Left kidney (tissue), 8 donors: ENCODE measurements at places on chromosomes 2 and 18. TPM values are rescaled to one million over a fixed set of nuclear protein-coding genes. Genes with fewer than 3 reads are reported as not detected.

GRHL1 gene
- 7.2 TPM for polyA plus RNA-seq

TTC31 gene
- polyA plus RNA-seq = 31.5 TPM

IL1RN gene
- 3.2 TPM for polyA plus RNA-seq

DNA sequence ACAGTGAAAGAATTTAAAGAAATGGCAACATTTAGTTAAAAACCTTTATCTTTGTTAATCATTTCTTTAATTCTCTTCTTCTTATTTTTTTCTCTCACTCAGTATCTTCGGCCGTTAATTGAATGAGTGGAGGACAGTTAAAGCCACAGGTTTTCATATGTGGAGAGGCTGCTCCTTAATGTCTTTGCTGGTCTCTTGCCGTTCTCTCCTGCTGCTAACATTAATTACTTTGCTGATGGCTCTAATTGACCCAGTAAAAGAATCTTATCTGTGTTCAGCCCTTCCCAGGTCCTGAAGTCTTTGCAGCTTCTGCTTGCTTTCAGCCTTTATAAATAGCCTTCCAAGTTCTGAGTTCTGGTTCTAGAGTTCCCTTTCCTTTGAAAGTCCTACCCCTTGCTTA lies 77.1 kb downstream of the ADAM23 start:
- no peak for DNase-seq

GRCh38 chr18:25295624-25296138 lies 56.3 kb downstream of the ZNF521 start:
- DNase-seq = no peak

DNA sequence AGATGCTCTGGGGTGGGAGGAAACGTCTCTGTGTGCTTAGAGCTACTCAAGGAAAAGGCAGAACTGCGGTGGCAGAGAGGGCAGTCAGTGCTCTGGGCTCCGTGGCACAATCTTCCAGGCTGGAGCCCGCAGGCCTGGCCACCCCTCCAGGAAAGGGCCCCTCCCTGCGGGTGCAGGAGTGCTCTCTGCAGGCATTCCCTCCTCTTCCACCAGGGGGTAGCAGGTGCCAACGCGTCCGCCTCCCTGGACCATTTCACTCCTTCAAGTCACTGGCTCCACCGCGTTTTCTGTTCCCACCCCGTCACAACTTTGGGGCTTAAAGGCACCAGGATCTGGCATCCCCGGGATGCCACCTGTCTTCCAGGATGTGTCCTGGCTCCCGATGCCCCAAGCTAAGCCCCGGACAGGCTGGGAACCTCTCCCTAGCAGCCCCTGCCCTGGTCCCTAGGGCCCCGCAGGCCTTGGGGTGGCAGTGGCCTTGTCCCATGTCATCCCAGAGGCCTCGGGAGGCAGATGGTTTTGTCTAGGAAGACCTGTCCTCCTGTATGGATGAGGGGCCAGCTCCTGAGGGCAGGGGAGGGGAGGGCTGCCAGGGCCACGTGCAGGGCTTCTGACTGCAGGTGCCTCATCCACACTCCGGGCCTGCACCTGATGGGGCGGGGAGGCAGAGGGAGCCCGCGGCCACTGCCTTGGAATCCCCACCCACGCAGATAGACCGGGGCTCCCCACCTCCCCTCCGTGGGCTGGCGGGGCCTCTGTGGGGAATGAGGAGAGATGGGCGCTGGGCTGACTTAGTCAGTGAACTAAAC lies 26.4 kb downstream of the KCNIP3 start:
- no peak for DNase-seq

GRCh38 chr18:51135364-51135763 lies 62.1 kb downstream of the MEX3C start:
- no peak for DNase-seq

GRCh38 chr2:62999905-63000304 lies 50.7 kb upstream of the OTX1 start:
- no peak for DNase-seq

DNA sequence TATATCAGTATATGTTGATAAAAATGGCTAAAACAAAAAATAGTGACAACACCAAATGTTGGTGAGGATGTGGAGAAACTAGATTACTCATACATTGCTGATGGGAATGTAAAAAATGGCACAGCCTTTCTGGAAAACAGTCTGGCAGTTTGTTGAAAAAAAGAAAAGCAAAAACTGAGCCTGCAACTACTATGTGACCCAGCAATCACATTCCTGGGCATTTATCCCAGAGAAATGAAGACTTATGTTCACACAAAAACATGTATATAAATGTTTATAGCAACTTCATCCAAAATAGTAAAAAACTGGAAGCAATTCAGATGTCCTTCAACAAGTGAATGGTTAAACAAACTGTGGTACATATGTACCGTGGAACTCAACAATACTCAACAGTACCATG lies 7.5 kb upstream of the KDSR start:
- DNase-seq = no peak

- DNase-seq = peak; percentile 15
Observed at GRCh38 chr18:56637711-56638231, 621 bp downstream of the TXNL1 start.
